ENCODE measurements at places on chromosomes 1 and 21.

DNA sequence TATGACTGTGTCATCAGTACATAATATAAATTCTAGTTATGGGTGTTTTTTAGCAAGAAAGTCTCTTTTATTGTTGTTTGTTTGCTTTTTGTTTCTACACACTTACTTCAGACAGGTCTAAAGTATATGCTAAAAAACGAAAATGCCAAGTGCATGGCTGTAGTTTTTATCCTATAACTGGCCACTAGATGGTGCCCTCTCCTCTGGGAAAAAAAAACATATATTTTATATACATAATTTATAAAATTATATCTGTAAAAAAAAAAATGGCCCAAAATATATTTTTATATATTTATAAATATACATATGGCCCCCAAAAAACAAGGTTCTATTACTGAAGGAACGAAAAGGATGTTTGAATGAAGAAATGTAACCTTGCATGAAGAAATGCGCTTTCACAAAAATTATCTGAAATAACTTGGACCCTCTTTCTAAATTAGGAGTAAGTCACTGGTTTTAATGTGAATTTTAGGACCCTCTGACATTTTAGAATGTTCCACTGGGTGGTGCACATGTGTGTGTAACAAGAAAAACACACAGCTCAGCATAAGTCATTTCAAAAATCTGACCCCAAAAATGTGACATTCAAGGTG, 93.5 kb downstream of the TTLL7 start:
- no peak for DNase-seq

DNA sequence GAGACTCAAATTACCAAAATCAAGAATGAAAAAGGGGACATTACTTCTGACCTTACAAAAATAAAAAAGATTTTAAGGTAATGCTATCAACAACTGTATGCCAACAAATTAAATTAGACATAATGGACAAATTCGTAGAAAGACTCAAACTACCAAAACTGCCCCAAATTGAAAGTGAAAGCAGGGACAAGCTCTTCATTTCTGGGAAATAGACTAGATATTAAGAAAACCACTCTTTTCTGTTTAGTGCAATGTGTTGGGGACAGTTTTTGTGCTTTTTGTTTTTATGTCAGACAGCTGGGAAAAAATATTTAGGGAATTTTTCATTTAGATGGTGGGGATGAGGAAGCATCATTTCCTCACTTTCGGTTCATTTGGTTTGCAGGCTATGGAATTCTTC, 4.9 kb upstream of the GBP1 start:
- DNase-seq, result no peak

DNA sequence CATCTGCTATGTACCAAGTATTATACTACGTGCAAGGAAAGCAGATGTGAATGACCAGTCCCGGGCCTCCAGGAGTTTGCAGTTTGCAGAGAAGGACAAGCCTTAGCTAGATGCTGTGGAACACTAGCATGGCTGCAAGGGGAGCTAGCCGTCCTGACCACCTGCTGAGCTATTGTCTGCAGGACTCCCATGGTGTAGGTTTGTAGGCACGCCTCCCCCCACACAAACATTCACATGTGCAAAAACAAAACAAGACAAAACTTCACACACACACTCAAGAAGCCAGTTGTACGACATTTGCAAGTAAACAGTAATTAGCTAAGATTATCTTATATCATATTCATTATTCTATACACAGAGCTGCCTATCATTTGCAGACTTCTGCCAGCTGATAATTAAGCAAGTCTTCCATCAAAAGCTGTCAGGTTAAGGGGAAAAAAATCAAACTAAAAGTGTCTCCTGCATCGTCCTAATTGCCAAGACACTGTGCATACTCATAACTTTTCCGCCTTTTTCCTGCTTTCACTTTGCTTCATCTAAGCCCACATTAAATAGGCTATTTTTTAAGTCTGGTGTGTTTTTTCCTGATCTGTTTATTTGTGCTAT, 10.7 kb upstream of the HNRNPU start:
- DNase-seq, result peak; percentile 28

- no peak for DNase-seq
Observed at GRCh38 chr1:5579966-5580365, 412.3 kb downstream of the NPHP4 start.

DNA sequence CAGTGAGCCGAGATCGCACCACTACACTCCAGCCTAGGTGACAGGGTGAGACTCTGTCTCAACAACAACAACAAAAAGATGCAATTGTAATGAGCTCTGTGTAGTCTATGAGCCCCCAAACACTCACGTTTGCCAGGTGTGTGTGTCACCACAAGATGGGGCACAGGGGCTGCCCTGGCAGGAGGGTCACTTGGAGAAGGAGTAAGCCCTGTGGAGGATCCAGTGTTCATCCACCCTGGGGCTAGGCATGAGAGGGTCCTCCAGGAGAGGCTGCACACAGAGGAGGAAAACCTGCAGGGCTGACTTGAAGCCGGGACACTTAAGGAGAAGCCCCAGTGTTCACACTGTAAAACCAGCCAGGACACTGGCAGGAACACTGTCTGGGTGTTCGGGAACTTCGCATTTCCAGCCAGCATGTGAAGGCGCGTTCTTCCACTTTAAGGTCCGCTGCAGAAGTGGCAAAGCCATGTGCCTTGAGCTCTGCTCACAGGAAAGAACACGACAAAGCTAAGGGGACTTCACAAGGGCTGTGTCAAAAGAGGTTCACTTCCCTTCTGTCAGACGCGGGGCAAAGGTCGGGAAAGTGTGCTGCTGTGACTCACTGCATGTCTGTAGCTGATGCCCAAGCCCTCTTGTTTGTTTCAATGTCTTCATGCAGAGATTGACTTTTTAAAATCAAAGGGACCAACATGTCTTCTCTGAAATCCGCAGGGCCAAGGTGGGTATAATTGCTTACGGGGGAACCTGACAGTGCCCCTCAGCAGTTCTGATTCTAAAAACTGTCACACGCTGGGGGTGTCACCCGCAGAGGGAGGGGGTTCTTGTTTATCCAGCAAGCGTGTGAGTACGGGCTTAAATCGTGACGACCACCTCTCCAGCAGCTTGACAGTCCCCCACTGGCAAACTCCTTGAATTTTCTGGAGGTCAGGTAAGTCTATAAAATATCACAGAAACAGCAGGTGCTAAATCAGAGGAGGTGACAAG, 102.8 kb downstream of the RIPK4 start:
- DNase-seq, result no peak

DNA sequence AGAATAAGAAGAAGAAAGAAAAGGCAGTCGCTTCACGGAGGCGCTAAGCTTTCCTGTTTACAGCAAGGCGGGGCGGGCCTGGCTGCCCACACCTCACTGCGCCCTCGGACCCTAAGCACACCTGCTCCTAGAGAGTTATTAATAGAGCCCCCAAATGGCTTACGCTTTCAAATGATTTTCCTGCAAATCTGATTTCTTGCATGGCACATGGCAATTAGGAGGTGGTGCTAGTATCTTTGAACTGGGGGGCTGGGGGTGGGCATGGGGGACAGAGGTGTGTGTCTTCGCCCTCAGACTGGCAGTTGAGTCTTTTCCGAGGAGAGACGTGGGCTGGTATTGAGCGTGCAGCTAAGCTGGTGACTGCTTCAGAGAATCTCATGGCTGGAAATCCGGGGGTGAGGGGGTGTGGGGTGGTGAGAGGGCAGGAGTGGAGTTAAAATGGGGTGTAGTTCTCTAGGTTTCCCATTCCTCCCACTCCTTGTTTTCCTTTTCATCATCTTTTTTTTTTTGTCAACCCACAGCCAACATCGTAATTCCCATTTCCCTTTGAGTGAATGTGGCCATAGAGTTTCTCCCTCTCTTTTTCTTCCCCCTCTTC, 1.3 kb downstream of the S1PR1 start:
- no peak for DNase-seq

- no peak for DNase-seq
Observed at GRCh38 chr1:208597571-208597970, 353.4 kb upstream of the PLXNA2 start.

GRCh38 chr1:29382851-29383745, 146.8 kb downstream of the PTPRU start:
- DNase-seq, result no peak

DNA sequence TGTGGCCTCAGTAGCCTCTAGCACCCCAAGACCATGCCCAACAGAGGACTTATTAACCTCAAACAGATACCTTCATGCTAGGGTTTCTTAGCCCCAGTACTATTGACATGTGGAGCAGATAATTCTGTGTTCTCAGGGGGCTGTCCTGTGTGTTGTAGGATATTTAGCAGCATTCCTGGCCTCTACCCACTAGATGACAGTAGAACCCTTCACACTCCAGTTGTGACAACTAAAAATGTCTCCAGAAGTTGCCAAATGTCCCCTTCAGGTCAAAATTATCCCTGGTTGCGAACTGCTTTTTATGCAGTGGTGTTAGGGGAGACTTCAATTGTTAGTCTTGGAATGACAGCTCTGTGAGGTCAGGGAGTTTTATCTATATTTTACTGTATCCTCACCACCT, 8.1 kb downstream of the KAZN start:
- no peak for DNase-seq

DNA sequence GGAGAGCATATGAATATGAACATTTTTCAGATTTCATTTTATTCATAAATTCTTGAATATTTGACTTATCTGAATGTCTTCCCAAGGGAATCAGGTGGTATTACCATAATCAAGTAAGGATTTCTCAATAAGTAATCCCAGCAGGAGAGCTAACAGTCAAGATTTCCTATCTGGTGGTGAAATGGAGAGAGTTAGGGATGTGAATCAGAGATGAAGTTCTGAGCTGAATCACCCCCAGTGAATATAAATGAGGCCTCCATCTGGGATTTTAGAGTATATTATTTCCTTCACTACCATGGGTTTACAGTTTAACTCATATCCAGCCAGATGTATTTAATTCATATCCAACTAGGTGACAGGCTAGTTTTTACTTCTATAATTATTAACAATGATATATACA, 61.5 kb upstream of the RGS2 start:
- DNase-seq, result no peak

GRCh38 chr21:45224189-45224938, 63.3 kb downstream of the POFUT2 start:
- no peak for DNase-seq

DNA sequence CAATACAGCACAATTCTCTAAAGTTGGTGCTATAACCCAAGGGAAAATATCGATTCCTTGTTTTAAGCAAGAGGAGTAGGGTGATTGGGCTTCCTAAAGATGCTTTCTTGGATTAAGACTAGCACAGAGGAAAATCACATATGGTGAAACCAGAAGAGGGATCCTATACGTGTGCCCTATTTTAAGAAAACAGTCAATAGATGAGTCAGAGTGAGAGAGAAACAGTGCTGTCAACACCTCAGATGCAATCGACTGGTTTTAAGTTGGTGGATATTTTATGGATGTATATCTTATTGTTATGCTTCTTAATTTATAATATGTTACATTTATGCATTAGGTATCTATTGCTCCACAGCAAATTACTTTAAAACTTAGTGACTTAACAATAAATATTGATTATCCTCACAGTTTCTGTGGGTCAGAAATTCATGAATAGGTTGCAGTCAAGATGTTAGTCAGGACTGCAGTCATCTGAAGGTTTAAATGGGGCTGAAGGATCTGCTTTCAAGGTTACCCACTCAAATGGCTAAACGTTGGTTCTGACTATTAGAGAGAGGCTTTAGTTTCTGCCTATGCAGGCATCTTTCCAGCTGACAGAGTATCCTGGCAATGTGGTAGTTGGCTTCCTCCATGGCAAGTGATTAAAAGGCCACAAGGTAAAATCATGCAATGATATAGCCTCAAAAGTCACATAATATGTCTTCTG, 61.6 kb upstream of the DEPDC1 start:
- DNase-seq, result no peak

- DNase-seq, result no peak
Observed at GRCh38 chr1:156012051-156012817, 8.5 kb downstream of the SSR2 start.

DNA sequence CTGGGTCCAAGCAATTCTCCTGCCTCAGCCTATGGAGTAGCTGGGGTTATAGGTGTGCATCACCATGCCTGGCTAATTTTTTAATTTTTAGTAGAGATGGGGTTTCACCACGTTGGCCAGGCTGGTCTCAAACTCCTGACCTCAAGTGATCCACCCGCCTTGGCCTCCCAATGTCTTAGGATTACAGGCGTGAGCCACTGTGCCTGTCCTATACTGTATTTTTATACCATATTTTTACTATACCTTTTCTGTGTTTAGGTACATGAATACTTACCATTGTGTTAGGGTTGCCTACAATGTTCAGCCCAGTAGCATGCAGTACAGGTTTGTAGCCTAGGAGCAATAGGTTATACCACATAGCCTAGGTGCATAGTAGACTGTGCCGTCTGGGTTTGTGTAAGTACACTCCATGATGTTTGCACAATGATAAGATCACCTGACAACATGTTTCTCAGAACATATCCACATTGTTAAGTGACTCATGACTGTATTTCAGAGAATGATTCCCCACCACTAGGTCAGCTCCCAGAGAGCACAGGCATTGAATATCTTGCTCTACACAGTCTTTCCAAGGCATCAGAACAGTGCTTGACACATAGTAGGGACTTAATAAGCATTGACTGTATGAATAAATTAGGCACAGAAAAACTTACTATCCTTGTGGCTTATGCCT, 6.0 kb upstream of the CITED4 start:
- no peak for DNase-seq

- no peak for DNase-seq
Observed at GRCh38 chr1:154453574-154454352, 48.3 kb upstream of the TDRD10 start.

DNA sequence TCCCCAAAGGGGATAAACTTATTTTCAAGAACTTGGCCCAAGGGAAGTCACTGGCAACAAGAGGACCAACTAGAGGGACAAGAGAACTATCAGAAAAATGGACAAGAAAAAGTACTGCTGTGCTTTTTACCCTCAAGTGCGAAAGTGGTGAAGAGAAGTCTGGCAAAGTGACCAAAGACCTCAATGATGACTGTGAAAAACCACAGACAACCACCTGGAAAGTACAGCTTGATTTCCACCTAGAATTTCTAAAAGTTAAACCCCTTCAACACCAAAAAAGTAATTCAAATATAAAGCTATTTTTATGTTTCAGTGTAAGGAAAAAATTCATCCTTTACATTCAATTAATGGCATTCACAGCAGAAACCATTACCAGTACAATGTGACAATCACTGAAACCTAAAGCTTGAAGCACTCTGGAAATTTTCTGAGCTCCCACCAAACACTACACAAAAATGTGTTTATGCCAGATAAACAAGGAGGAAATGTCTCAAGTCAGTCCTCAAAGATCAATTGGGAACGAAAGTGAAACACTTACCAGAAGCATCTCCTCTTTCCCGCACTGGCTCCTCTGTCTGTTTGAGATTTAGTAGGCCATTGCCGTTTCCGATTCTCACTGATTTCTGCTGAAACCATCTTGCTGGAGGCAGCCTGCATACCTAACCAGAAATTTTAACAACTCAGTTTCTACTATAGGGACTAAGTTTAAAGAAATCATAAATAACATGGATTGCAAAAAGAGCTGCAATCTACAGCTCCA, 8.3 kb downstream of the SDE2 start:
- DNase-seq, result no peak

- peak; percentile 13 for DNase-seq
Observed at GRCh38 chr1:66253330-66253921, 280.5 kb upstream of the SGIP1 start.

- no peak for DNase-seq
Observed at GRCh38 chr21:46142582-46143473, 12.6 kb downstream of the FTCD start.

GRCh38 chr1:248817065-248817464, 8.7 kb downstream of the SH3BP5L start:
- no peak for DNase-seq
